ENCODE measurements at places on chromosomes 7 and 10.

- DNase-seq: no peak
Observed at GRCh38 chr10:101066146-101066895, 4.5 kb downstream of the KAZALD1 start.

GRCh38 chr10:14658331-14659127 lies 116.2 kb downstream of the FAM107B start:
- no peak for DNase-seq

GRCh38 chr7:883055-884021 lies 7.0 kb downstream of the GET4 start:
- DNase-seq: no peak

GRCh38 chr7:101875283-101875846 lies 57.9 kb downstream of the CUX1 start:
- no peak for DNase-seq

- DNase-seq: no peak
Observed at GRCh38 chr10:4067531-4067930, 282.5 kb upstream of the KLF6 start.

GRCh38 chr7:143250822-143251221 lies 12.4 kb upstream of the GSTK1 start:
- no peak for DNase-seq

DNA sequence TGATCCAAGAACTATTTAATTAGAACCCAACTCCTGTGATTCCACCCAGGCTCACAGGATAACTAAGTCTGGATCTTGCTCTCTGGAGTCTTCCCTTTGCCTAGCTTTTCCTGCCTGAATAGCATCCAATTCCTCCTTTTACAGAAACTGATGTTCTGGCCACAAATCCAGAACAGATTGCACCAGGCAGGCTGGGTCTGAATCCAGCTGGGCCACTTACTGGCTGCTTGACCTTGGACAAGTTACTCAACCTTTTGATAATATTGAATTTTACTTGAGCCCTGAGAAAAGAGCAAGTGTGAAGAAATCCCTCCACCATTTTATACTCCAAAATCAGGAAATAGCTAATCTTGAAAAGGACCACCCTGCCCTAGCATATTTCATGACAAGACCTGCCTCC lies 55.5 kb upstream of the SLC35G1 start:
- no peak for DNase-seq

DNA sequence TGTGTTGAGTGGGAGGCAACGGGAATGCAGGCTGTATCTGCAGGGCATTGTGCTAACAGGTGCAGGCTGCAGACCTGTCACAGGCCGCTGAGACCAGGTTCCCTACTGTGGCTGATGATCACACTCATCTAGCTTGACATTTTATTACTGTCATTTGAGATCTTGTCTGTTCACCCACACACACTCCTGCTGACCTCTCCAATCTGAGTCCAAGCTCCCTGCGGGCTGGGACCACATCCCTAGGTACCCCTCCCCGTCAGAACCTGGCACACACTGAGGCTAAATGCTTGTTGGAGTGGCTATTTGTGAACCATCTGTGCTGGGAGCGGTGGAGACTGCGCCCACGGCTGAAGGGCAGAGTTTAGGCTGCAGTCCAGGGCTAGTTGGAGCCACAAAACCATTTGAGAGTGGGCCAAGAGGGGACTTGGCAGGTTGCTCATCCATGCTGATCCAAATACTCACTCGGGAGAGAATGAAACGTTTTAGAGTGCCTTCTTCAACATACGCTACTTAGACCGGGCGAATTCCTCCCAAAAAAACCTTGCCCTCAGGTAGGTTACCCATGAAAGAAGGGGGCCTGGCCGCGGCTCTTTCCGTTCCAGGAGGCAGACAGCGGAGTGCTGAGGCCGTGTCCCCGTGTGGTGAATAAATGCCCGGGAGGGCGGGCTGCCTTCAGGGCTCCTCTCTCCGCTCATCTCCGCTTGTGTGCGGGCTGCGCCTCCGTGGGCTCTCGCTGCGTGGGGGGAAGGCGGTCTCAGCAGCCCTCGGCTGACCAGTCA lies 164.4 kb downstream of the RGS10 start:
- no peak for DNase-seq

DNA sequence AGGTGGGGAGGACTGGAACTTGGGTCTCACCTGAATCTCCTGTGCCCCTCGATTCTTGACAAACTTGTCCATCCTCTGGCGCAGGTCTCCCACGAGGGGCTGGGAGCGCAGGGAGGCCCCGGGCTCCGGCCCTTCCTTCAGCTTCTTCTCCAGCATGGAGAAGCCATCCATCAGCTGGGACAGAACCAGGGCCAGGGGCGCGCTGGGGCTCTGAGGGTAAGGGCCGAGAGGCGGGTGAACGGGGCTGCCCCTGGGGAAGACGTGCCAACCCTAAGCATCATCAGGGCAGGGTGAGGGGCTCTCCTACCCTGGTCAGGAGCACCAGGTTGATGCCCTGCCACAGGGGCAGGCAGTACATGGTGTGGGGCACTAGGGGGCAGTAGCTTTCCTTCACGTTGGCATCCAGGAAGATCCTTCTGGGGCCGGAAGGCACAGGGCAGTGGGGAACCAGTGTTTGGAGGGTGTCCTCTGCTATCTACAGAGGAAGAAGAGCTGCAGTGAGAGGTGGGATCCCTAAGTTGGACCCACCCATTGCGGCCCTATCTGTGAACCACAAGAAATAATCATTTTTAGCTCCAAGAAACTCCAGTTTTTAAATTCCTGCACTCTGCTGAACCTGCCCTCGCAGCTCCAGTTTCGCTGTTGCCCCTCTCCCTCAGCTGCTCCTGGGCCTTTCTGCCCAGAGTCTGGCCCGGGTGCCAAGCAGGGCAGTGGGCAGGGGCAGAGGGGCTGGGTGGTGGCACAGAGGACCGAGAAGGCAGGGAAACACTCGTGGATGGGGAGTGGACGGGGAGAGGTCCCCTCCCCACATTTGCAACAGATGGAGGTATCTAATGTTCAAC lies 10.8 kb upstream of the PYROXD2 start:
- no peak for DNase-seq

- no peak for DNase-seq
Observed at GRCh38 chr10:11533328-11533781, 78.1 kb downstream of the USP6NL start.

GRCh38 chr10:71998840-71999194 lies 34.6 kb downstream of the CHST3 start:
- DNase-seq: no peak

GRCh38 chr10:75655791-75656451 lies 224.5 kb downstream of the LRMDA start:
- DNase-seq: no peak

DNA sequence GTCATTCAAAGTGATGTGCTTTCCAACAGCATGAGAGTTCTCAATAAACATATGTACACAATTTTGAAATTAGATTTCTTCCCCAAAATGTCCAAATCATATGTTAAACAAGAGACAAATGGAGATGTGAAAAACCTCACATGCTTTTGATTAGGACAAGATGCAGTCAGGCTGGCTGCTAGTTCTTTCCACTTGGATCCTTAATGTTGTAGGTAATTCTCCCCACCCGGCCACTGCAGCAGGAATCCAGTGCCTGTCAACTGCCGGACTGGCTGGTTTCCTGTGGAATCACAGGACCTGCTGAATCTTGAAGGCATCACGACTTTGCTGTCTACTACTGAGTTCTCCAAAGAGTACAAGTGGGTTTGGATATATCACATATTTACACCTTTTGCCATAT lies 138.6 kb upstream of the AKR1E2 start:
- DNase-seq: no peak

- no peak for DNase-seq
Observed at GRCh38 chr10:18142151-18142550, 1.9 kb downstream of the CACNB2 start.

GRCh38 chr7:128202287-128202957 lies 38.7 kb upstream of the LEP start:
- DNase-seq: no peak

- DNase-seq: no peak
Observed at GRCh38 chr7:727806-728460, 852 bp upstream of the PRKAR1B start.

- DNase-seq: no peak
Observed at GRCh38 chr10:132242103-132242840, 55.5 kb downstream of the DPYSL4 start.

DNA sequence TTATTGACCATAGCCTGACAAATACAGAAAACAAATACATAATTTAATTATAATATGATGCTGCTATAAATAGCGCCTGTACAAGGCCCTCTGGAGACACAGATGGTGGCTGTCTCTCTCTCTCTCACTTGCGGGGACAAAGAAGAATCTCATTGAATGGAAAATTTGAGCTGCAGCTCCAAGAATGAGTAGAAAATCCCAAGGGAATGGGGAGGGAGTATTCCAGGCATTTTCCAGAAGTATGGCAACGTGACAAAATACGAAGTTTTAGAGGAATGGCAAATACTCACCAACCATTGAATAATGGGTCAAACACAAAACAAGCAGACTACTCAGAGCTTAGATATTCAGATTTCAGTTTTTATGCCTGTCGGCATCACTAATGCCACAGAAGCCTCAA lies 179.9 kb downstream of the NRP1 start:
- DNase-seq: no peak

DNA sequence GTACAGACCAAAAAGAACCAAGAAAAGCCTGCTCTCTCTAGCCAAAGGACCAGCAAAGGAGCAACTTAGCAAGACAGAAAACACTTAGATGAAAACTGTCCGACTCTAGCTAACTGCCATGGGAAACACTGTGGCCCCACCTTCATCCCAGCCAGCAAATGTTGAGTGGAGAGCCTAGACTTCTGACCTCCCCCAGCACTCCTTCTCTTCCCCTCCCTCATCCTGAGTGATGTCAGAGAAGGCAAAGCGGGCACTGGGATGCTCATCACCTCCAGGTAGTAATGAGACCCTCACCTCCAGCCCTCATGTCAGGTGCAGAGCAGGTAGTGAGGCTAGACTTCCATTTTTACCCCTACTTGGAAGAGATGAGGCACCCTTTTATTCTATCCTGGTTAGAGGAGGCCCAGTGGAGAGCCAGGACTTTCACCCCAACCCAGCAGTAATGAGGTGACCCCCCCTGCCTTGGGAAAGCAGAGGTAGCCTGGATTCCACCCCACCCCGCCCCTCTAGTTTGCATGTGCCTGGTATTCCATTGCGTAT lies 16.9 kb downstream of the CUZD1 start:
- no peak for DNase-seq

DNA sequence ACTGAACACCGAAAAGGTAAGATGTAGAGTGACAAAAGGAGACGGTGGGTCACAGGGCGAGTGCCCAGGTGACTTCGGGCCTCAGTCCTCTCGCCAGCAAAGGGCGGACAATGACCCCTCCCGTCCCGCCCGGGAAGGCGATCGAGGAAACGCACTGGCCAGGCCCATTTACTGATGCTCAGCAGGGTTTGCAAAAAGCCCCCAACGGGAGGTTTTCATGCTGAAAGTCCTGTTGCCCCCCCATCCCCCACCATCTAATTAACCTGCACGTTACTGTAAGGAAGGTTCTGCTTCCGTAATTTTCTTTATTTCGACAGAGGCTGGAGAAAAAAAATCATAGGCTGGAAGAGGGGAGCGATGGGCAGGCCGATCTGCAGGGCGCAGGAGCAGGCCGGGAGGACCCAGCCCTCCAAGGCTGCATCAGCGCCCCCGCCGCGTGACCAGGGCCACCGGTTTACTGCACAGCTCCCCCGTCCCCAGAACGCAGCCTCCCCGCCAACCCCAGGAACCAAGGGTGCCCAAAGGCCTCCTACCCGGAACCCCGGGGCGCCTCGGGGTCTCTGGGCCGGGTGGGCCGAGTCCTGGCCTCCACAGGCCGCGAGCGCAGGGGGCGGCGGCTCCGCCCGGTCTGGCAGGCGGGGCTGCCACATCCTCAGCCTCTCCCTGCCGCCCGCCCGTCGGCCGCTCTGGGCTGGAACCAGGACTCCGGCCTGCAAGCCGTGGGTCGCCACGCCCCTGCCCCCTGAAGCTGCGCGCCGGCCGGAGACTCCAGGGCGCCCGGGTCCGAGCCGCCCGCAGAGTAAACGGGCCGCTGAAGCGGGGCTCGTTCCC lies 613 bp downstream of the OAT start:
- DNase-seq: no peak

Measured in NCI-H2107 (cell line).